ENCODE measurements at places on chromosomes 11 and 22. TPM values are rescaled to one million over a fixed set of nuclear protein-coding genes. Genes with fewer than 3 reads are reported as not detected.

The MPEG1 gene
- not detected for total RNA-seq

The RASSF10 gene
- total RNA-seq, result 0.70 TPM

The CALCA gene
- not detected for total RNA-seq

The OR51B5 gene
- total RNA-seq, result not detected

The ARHGEF17 gene
- 9.8 TPM for total RNA-seq

The C11orf52 gene
- total RNA-seq, result 0.24 TPM

The MMP8 gene
- total RNA-seq, result not detected

The OR52H1 gene
- not detected for total RNA-seq

The CRYBB3 gene
- 0.09 TPM for total RNA-seq

The OR10A2 gene
- total RNA-seq, result not detected

The LDHAL6A gene
- total RNA-seq, result not detected

The MS4A3 gene
- not detected for total RNA-seq

The FGF3 gene
- not detected for total RNA-seq

The SLC43A1 gene
- total RNA-seq, result 2.7 TPM

The CREB3L1 gene
- total RNA-seq, result 4.0 TPM

The USP2 gene
- total RNA-seq, result 1.9 TPM

The DCHS1 gene
- total RNA-seq, result 0.07 TPM

The IGLL5 gene
- total RNA-seq, result not detected

The SYTL2 gene
- 15.9 TPM for total RNA-seq

The CCDC188 gene
- total RNA-seq, result not detected

The BAIAP2L2 gene
- 5.1 TPM for total RNA-seq

The CASP5 gene
- not detected for total RNA-seq

The SYT12 gene
- 19.0 TPM for total RNA-seq

The SAA4 gene
- not detected for total RNA-seq

The PKDREJ gene
- total RNA-seq, result not detected

The OR8G5 gene
- total RNA-seq, result not detected

The TRPM5 gene
- not detected for total RNA-seq

The SLC22A8 gene
- total RNA-seq, result not detected

The DDX25 gene
- total RNA-seq, result not detected

The THRSP gene
- not detected for total RNA-seq

The ANKRD49 gene
- 6.6 TPM for total RNA-seq

The MYOD1 gene
- total RNA-seq, result 0.03 TPM

The MS4A15 gene
- not detected for total RNA-seq

The AIFM3 gene
- 3.2 TPM for total RNA-seq

The RIMBP3B gene
- 0.29 TPM for total RNA-seq

The KRTAP5-8 gene
- not detected for total RNA-seq

The SNU13 gene
- 181 TPM for total RNA-seq

The HORMAD2 gene
- total RNA-seq, result not detected

The FAM111B gene
- total RNA-seq, result 6.1 TPM

The ACTN3 gene
- 0.10 TPM for total RNA-seq

The MRE11 gene
- 19.9 TPM for total RNA-seq

The TMEM191C gene
- total RNA-seq, result 0.66 TPM

The HPX gene
- total RNA-seq, result 0.71 TPM

The LAYN gene
- total RNA-seq, result 3.5 TPM

The MIOX gene
- total RNA-seq, result not detected

The OTOG gene
- not detected for total RNA-seq

The STARD10 gene
- 15.9 TPM for total RNA-seq

The FIBIN gene
- 0.02 TPM for total RNA-seq

The PRAME gene
- total RNA-seq, result 107 TPM

The CRYBB2 gene
- not detected for total RNA-seq

The FLRT1 gene
- total RNA-seq, result 0.05 TPM
